ENCODE measurements at places on chromosomes 3 and 15. TPM values are rescaled to one million over a fixed set of nuclear protein-coding genes. Genes with fewer than 3 reads are reported as not detected.

ETV5 gene
- polyA plus RNA-seq: 15.7 TPM

CHRNA7 gene
- 0.10 TPM for polyA plus RNA-seq

WDR76 gene
- polyA plus RNA-seq: 4.8 TPM

- DNase-seq: no peak
Observed at GRCh38 chr15:84828086-84828908, 11.1 kb downstream of the ALPK3 start.

- DNase-seq: no peak
Observed at GRCh38 chr15:57549935-57550334, 41.8 kb upstream of the MYZAP start.

DNA sequence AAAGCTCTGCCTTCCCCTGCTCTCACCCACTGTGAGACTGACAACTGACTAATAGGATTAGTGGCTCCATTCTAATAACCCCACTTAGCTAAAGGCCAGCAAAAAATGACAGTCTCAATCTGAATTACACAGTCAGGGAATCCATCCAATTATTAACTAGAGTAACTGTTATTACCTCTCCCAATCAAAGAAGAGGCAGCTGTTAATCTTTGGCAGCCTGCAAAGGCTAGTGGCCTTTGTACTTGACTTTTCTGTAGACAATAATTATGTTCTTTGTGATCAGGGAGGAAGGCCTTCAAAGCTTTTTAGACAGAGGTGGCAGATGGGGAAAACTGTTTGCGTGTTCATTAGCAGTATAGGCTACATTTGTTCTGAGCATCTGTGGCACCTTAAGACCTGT lies 177.7 kb downstream of the ISL2 start:
- no peak for DNase-seq

FOXB1 gene
- not detected for polyA plus RNA-seq

DNA sequence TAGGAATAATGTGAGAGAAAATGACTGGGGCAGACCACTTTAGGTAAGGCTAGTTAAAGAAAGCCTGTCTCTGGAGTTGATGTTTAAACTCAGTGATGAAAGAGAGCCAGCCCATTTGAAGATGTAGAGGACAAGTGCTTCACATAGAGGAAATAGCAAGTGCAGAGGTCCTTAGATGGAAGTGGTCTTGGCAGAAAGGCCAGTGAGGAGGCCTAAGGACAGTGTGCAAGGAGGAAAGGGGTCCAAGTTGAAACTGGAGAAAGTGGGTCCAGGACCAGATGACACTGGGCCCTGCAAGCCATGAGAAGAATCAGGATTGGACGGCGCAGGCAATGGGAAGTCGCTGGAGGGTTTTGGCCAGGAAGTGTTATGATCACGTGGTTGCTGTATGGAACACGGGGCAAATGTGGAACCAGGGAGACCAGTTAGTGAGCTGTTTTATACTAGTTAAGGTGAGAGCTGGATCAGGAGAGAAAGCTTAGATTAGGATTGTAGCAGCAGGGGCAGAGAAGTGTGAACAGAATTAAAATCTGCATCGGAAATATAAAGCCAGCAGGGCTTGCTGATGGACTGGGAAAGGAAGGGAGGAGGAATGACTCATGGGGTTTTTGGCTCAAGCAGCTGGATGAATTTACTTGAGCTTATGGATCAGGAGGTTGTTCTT lies 48.0 kb upstream of the SCAANT1 start:
- peak; percentile 84 for DNase-seq

RTP4 gene
- not detected for polyA plus RNA-seq

GRCh38 chr3:98508582-98508981 lies 11.1 kb downstream of the OR5K2 start:
- DNase-seq: no peak

DNA sequence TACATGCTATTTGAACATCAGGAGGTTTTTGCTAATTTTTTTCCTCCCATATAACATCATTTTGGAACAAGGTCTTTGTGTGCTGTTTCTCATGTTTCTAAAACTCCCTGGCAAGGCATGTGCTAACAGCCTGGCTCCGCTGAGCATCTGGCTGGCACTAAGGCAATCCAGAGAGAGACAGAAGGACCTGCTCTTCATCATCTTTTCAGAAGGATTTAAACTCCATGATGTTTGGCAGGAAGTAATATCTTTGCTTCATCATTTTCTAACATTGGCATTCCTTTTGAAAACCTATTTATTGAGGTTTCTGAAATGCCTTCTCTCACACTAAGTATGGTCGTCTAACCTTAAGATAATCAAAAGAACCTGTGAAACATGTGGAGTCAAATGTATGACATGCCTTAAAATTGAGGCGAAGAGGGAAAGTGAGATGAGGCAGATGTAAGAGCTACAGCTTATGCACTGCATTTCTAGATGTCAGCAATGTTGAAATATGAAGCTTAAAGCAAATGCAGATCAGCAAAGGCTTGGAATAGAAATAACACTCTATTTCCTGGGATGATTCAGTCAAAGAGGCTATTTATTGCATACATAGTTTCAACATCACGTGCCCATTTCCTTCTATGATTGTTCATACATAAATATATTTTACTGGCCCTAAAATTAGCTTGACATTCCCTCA lies 592.0 kb downstream of the ZNF385D start:
- DNase-seq: peak; percentile 3

GRCh38 chr3:15541371-15541770 lies 19.9 kb upstream of the COLQ start:
- DNase-seq: no peak

STRIT1 gene
- polyA plus RNA-seq: not detected

ALDH1L1 gene
- not detected for polyA plus RNA-seq

ONECUT1 gene
- polyA plus RNA-seq: not detected

DNA sequence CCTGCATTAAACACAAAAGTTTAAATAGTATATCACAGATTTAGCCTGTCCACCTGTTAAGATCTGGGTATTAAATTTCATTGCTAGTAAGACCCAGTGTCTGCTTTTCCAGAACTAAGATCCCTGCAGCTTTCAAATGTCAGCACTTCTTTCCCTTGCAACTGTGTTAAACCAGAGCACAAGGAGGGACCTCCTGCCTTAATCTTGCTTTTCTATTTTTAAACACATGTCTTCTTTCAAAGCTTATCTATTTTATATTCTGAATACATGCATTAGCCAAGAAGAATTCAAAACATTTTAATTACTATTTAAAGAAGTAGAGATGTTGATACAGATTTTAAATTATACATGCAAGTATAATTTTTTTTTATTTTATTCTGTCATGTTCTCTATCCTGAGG lies 315.1 kb downstream of the ARPP21 start:
- DNase-seq: no peak

DNA sequence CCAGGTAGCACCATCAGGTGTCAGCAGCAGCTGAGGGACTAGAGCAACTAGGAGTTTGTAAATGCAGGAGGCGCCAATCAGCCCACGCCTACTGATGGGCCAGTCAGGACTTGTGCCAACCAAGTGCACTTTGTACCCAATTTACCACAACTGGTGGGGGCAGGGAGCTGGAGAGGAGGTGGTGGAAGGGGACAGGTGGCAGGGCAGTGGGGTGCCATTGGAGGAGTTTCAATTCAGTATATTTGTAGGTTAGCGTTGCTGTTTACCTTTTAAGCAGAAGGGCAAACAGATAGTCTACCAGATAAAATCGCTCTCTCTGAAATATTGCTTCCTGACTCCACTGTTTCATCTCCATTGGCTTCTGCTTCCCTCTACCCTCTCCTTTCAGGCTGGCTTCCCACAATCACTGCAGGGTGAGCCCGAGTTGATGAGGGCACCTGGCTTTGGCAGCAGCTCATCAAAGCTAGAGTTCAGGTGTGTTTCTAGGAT lies 75.7 kb downstream of the TRIM69 start:
- DNase-seq: no peak

GRCh38 chr3:44436181-44436580 lies 41.3 kb downstream of the ZNF445 start:
- no peak for DNase-seq

CLDN11 gene
- 318 TPM for polyA plus RNA-seq
